ENCODE measurements at places on chromosomes 4 and X.
A peak's percentile ranks its signal among the peaks of the same experiment; 100 is the strongest.

DNA sequence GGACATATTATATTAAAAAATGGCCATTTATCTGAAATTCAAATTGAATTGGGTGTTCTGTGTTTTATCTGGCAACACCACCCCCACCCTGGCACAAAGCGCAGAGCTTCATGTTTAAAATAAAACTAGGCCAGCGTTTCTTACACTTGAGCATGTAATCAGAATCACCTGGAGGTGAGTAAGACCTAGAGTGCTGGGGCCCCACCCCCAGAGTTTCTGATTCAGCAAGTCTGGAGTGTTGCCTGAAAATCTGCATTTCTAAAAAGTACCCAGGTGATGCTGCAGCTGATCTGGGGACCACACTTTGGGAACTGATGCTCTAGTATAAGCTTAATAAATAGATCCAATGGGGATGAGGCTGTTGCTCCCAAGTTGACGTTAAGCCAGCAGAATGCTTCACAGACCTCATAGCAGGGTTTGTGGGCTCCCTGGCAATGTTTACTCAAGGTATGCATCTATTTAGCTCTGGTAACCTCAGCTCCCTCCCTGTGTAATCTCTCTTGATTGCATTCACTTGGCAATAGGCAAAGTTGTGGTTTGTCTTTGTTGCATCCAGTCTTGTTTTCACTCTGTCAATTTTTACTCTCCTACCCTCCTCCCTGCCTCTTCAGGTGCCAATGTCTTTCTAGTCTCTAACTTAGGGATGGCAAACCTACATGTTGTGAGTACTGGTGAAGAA is 99.8 kb upstream of the TEX13D start:
- no peak for DNase-seq

DNA sequence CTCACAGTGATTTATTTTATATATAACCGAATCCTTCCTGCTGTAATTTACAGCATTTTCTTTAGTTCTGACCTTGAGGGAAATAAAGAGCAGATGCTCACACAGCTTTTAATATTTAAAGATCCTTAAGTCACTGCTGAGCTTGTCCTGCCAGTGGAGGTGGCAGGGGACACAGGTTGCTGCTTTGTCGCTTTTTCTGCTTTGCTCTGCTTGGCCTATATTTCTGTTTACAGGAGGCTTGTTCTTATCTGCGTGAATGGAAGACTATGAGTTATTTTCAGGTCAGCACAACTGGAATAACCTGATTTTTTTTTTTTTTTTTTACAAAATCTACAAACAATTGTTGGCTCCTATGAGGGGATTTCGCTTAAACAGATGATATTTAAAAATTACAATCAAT is 2.3 kb downstream of the TXK start:
- DNase-seq: no peak

DNA sequence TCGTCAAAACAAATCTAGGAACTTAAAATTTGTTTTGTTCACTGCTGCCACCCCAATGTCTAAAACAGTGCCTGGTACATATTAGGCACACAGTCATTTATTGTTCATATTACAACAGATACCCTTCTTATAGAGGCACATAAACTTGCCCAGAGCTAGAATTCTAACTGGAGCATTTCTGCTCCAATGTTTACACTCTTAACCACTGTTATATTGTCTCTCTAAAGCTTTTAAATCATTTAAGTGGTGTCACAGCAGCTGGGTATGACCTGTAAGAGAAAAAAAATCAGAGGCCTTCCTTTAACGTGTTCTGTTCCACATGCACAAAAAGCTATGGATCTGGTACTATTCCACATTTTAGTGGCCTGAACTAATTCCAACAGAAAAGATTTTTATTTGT is 3.0 kb downstream of the UBE2D3 start:
- DNase-seq: no peak

- DNase-seq: peak; percentile 85
Measured at GRCh38 chrX:123424546-123424945, 240.5 kb downstream of the GRIA3 start.

DNA sequence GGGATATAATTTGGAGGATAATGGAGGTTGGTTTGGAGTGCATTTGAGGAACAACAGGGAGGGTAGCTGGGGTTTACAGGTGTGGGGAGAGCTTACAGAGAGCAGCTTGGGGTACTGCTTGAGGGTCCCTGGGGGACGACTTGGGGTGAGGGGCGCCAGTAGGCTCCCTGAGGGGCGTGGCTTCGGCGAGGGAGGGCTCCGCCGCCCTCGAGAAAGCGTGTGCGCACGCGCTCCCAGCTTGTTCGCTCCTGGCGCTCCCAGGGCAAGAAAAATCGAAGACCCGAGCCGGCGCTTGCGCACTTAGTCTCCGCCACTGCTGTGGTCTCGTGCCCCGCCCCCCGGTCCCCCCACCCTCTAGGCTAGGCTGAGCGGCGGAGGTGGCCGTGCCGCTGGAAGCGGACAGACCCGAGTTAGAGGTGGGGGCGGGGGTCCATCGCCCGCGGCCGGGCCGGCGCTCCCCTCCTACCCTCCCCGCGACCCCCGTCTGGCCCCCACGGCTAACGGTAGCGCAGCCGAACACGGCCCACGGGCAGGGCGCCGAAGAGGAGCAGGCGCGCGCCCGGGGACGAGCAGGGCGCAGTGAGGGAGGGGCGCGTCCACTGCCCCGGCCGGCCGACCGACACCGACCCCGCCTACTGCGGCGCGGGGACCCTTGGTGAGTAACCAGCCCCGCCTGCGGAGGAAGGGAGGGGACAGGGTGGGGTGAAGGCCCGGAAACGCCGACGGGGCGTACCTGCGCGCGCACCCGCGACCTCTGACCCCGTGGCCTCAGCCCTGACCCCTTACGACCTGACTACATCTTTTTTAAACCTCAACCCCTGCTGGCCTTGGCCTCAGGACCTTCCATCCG is 5.4 kb upstream of the CCDC120 start:
- DNase-seq: peak; percentile 67

GRCh38 chr4:182339221-182339641 is 96.0 kb downstream of the TENM3 start:
- DNase-seq: no peak

DNA sequence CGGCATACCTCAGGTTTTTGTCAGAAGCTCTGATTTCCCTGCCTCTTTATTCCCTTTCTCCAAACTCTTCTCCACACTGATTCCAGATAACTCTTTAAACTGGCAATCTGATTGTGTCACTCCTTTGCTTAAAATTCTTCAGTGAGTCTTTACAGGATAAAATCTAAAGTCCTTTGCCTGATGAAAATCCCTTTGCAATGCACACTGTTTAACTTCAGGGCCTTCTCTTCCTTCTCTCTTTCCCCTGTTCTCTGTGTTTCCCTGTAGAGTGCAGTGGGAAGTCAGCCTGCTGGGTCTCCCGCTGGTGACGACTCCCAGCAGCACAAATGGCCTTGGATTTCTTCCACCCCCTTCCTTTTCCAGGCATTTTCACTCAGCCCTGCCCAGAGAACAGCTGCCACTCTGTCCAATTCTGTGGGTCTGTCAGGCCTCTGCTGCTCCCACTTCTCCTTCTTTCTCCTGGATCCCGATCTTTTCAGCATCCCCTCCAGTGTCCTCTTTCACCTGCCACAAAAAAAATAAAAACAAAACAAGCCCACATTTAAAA is 189.9 kb upstream of the NWD2 start:
- no peak for DNase-seq

GRCh38 chr4:71406459-71406963 is 67.7 kb downstream of the SLC4A4 start:
- DNase-seq: peak; percentile 79

DNA sequence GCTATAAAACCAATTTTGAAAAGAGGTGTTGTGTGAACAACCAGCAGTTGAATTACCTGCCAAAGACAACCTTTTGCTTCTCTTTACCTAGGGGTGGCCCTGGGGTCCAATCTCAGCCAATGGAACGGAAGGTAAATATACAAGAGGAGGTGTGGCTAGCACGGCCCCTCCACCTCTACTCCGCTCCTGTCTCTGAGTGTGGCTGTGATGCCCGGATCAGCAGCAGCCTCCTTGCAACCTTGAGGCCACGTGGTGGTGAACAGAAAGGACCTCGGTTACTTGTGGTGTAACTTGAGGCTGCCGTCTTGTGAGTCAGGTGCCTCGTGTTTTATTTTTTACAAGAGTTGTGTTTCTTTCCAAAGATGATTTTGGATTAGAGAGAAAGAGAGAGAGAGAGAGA is 121.5 kb upstream of the PPP2R3B start:
- DNase-seq: no peak

GRCh38 chrX:77436682-77437081 is 10.5 kb upstream of the FGF16 start:
- peak; percentile 66 for DNase-seq

DNA sequence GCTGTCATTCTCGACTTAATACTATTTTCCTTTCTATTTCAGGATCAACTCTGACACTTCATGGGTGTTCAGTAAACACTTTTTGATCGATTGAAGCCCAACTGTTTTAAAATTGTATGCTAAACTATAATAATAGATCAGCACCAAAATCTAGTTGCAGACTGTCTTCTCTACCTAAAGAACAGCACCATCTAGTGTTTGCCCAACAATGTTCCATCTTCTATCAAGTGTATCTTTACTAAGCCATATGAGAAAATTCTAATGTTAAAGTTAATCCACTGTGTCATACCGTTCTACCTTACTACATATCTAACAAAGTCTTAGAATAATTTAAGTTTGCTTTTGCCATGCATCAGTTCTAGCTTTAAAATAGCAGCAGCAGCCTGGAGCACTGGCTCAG is 113.0 kb upstream of the PRDX4 start:
- peak; percentile 10 for DNase-seq

DNA sequence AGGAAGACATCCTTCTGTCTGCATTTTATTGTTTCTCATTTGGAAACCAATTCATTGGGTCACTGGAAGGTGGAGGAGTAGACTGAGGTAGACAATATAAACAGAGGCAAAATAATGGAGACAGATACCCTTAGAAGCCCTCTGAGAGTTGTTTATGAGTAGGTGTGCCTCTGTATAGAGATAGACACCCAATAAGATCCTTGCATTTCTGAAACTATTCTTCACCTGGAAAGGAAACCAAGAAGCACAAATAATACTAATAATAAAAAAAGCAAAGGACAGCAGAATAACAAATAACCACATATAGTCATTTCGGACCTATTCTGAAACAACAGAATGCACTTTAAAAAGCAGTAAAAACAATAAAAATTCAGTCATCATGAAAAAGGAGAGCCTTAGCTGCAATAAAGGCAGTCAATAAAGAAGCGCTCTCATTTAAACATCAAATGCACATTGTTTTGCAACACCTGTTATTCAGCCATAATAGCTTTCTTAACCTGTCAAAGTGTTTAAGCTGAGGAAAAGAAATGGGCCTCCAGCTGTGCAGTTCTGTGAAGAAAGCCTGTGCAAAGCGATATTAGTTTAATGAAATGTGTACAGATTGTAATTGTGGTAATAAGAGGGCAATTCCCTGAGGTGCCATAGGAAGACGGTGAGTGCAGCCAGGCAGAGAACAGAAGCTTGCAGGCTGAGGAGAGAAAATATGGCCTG is 904.2 kb downstream of the STPG2 start:
- DNase-seq: no peak

DNA sequence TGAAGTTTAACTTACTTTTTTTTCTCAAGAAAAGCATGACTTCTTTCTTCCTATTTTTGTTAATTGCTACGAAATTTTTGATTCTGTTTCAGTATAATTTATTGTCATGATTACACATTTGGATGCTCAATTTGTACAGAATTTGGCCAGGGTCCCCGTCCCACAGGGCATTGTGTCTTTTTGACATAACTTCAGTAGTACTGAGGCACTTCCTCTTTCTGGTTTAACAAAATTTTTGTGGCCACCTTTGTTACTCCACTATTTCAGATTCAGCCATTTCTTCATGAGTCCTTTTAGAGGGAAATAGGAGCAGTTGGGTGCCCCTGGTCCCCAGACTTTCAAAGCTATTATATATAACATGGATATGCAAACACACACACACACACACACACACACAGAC is 1248.7 kb downstream of the PCDH7 start:
- no peak for DNase-seq

DNA sequence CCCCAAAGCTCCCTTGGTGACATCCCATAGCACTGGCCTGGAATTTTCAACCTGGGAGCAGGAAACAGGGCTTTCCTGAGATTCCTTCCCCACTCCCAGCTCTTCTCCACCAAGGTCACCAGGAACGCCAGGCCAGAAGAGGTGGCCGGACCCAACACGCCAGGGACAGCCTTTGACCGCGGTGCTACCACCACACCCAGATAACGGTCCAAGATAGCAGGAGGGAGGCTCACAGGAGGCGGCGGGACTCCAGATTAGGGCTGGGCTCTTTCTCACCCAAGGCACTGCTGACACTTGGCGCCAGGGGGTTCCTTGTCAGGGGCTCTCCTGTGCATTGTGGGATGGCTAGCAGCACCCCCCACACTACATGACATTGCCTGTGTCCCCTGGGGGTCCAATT is 22.9 kb downstream of the ZFYVE28 start:
- no peak for DNase-seq

DNA sequence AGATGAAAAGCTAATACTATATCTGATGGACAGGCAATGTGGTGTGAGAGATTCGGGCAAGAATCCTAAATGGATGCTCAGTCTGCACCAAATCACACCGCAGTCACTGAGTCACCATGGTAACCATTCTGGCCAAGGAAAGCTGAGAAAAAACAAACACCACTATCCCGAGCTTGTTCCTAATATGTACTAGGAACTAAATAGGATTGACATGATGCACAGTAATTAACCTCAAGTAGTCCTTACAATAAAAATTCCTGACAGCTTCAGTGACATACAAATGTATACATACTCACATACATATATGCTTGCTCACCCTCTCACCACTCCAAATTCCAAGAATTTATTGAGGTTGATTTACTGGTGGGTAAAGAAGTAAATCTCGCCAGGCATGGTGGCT is 1.1 kb upstream of the RAB40A start:
- peak; percentile 89 for DNase-seq

DNA sequence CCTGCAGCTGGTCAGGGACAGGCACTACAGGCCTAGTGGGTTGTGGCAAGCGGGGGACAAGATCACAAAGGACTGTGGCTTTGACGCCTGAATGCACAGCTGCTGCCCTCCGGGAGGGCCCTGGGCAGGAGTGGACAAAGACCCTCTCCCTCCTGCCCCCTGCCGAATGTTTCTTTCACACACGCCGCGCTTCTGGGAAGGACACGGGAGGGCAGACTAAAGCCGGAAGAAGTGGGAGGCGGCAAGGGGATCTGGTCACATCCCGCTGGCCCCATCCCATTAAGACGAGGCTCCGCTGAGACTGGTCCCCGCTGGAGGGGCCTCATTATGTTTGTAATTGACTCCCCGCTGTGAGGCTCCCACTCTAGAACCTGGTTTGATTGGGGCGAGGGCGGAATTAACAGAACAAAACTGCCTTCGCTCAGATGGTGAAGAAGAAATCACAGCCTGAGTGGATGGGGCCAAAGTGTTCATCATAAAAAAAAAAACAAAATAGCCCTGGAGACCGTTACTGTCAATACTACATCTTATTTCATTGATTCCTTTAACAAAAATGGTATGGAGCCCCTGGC is 37.8 kb upstream of the PSAPL1 start:
- no peak for DNase-seq

Measured in fibroblast of skin of right biceps (primary cell).